Activated T-helper 17 cell treated with anti-CD3 and anti-CD28 coated beads, Interleukin-2, amount 50 U/mL, for 72 hours (primary cell): ENCODE measurements at places on chromosomes 5 and 9.

DNA sequence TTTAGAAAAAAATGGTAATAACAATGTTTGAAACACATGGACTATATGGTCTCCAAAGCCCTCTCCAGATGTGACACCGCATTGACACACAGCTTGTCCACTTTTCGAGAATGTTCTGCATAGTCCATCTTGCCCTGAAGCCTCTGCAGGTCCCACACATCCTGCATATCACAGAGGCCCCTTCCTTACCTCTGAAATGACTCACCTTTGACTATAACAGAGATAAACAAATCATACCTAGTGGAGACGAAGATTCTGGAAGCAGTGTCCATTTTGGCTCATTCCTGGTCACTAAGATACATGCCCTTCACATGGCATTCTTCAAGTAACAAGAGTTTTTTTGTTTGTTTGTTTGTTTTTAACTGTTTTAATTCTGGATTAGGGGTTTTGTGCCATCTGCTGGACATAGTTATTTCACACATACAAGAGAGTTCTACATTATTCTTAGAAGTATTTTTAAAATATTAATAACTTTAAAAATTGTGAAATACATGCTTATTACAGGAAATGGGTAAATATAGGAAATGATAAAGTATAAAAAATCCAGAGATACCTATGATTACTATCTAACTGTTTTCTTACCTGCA is 5.1 kb downstream of the ARL14EPL start:
- no peak for ATAC-seq

DNA sequence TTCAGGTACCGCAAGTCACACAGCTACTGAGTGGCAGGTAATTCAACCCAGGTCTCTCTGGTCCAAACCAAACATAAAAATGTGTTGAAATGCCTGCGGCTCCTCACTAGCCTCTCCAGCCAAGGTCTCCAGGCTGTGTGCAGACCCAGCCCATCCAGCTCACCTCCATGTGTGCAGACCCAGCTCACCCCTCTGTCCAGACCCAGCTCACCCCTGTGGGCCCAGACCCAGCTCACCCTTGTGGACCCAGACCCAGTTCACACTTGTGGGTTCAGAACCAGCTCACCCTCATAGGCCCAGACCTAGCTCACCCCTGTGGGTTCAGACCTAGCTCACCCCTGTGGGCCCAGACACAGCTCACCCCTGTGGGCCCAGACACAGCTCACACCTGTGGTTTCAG is 188.0 kb upstream of the ADCY2 start:
- ATAC-seq, result no peak

GRCh38 chr9:116928289-116928688 is 241.2 kb downstream of the TRIM32 start:
- no peak for ATAC-seq

DNA sequence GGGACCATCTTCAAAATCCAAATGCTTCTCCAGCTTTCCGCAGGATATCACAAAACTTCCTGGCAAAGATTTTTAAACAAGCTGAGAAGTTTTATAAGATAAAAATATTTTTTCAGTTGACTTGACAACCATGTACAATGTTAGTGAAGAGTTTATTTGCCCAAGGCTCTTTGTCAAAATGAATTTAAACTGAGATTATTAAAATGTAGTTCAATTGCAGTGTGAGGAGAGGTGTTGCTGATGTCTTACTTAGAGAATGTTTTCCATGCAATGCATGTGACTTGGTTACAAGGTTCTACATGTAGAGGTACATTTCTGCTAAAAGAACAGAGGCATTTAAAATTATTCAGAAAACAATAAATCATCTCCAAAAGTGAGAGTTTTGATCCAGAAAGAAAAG is 131.4 kb upstream of the MINAR2 start:
- no peak for ATAC-seq

GRCh38 chr5:145130996-145131395 is 704.1 kb downstream of the PRELID2 start:
- no peak for ATAC-seq

DNA sequence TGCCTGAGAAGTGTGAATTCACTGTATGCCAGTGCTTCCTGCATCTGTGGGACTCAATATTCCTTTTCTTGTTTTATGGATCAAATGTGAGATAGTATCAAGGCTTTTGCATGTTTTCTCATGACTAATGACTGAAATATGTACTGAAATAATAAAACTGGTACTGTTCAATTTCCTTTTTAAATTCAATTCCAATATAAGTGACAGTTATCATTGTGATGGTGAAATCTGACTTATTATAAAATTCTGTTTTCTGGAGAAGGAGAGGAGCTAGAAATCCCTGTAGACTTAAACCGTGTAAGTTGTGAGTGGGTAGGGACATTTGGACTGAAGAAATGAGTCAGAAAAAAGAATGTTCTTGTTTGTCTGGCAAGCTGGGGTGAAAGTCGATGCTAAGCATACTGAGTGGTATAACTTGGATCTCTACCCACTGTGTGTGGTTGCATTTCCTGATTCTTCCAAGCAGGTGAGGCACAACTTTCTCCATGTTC is 245.2 kb downstream of the EFNA5 start:
- ATAC-seq, result no peak

DNA sequence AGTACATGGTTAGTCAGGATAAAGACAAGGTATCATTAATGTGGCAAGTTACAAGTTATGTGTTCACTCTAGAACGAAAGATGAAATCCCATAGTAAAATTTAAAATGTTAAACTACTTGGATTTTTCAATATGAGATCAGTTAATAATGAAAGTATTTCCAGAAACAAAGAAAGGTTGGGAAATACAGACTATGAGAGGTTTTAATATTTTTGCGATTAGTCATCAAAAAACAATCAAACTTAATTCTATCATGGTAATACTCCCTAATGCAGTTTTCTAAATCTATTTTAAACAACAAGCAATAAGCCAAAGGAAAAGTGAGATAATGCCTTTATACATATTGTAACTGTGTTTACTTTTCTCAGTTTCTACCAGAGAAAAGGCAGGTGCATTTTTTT is 10.6 kb downstream of the CDH12 start:
- no peak for ATAC-seq

DNA sequence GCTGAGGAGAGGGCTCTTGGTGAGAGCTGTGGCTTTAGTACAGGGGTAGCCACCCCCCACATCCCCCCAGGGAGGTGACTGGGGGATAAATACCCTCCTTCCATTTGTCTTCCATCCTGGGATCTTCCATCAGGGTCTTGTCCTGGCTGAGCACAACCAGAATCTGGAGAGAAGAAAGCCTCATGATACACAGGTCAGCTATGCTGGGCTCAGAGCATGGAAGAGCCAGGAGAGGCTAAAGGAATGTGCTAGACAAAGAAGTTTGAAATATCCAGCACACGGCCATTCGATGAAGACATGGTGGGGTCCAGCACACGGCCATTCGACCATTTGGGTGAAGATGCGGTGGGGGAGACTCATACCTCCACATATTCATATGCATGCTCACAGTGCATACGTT is 30.0 kb downstream of the ROPN1L start:
- no peak for ATAC-seq

- ATAC-seq, result no peak
These were observed 65.2 kb downstream of the SREK1 start for GRCh38 chr5:66209350-66209749.

- ATAC-seq, result no peak
These were observed 290.0 kb downstream of the CETN3 start for GRCh38 chr5:90119531-90119971.

GRCh38 chr5:169146158-169146557 is 154.8 kb downstream of the SLIT3 start:
- ATAC-seq, result no peak

- ATAC-seq, result no peak
These were observed 379.3 kb downstream of the PLK2 start for GRCh38 chr5:58080573-58080972.

DNA sequence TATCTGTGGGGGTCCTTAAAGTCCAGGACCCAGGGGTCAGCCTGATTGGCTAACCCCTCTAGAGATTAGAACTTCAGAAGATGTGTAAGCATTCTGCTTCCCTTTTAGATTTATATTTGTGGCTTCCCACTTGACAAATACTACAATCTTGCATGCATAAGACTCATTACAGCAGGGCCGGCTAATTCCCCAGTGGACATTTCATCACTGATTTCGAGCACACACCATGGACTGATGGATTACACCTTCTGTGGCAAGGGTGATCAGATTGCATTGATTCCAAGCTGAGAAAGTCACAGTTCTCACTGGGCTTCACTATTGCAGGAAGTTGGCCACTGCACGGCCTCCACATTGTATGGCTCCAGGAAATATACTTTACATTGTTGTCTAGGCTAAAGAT is 65.8 kb upstream of the DAPK1 start:
- ATAC-seq, result no peak

- no peak for ATAC-seq
These were observed 27.6 kb downstream of the ADAMTS2 start for GRCh38 chr5:179317411-179318220.

- ATAC-seq, result no peak
These were observed 103.3 kb downstream of the SYK start for GRCh38 chr9:90904706-90905478.

DNA sequence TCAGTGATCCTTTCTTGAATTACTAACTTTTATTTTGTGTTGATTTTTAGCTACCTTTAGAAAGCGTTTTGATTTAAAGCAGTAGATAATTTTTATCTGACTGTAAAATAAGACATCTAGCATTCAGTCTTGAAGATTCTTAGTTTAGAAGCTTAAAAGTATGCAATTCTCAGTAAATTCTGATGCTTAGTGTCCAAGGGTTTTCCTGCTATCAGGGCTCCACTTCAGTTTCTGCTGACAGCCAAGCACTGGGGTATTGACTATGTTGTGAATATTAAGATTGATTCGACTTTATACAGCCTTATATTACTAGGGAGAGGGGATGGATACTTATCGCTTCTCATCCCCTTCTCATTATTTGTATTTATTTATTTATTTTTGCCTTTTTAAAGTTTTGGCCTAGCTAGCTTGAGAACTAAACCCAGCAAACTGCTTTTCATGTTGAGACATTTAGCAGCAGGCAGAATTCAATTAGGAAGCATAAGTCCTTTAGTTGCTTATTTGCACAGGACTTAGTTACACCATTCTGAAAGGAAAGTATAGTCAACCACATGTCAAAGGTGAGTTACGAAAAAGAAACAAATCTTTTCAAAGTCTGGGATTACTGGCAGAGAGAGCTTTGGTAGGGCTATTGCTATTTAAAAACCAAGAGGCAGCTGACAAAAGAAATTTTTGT is 2.9 kb downstream of the PBX3 start:
- ATAC-seq, result no peak

DNA sequence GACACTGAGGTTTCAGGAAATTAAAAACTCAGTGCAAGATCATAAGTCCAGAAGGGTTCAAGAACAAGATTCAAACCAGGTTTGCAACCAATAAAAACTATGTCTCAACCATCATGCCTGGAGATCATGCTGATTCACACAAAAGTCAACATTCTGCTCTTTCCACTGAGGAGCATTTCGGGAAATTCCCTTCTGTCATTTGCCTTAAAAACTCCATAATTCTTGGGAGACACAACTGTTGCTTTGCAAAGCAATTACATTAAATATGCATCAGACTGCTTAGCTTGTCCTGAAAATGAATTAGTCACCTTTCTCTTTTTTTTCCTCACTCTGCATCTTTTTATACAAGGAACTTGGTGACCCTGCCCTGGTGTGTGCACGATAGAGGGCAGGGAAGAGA is 275.9 kb upstream of the ZNF462 start:
- no peak for ATAC-seq

DNA sequence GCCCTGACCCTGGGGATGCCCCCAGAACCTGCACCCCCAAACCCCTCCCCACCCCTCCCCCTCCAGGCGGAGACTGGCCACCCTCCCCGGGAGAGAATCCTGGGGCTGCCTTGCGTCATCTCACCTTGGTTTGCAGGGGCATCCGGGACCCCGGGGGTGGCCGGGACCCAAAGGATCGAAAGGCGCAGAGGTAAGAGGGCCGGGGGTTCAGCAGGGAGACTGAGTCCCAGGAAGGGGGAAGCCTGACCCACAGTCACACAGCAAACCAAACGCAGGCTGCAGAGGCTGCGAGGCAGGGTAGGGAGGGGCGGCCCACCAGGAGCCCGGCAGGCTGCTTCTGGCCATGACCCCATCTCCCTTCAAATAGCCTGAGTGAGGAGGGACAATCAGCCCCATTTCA is 33.8 kb upstream of the ORM1 start:
- no peak for ATAC-seq

GRCh38 chr9:94042516-94043360 is 41.5 kb upstream of the PTPDC1 start:
- no peak for ATAC-seq

- no peak for ATAC-seq
These were observed 53.7 kb downstream of the PLAC8L1 start for GRCh38 chr5:146051678-146052077.

DNA sequence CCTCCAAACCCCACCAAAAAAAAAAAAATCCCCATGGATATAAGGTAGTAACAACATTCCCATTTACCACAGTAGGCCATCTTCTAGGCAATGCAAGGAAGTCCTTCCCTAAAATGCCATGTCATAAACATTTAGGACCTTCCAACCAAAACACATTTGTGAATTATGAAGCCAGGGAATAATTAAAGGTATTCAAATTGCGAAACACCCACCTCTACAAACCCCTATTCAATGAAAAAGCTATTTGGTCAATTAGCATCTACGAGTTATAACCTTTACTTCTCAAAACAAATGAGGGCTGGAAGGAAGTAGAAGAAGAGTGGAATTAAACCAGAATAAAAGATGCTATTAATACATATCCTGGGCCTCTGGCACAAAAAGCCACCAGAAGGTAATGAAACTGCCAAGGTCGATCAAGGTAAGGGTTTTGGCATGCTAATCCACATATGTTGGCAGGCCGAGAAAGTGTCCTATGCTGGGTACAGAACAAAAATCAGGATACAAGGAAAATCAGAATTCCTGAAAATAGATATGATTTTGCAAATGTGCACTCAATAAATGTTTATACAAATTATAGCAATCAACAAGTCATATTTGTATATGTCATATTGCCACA is 47.7 kb downstream of the MTMR12 start:
- ATAC-seq, result no peak

DNA sequence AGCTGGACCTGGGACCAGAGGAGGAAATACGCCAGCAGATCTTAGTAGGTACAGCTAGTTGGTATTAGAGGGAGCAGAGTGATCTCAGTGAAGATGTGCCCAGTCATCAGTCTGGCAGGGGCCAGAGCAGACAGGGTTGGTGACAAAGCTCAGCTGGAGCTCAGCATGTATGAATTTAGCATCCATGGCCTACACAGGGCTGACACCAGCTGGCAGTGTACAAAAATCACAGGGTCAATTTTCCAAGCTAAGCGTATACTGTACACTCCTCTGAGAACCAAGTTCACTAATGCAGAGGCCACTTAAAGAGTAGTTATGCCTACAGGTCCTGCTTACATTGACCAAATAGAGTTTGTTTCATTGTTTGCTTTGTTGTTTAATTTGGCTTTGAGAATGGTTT is 146.6 kb downstream of the SLC24A2 start:
- ATAC-seq, result no peak
